ENCODE measurements at places on chromosomes 2 and 18.
A peak's percentile ranks its signal among the peaks of the same experiment; 100 is the strongest.

DNA sequence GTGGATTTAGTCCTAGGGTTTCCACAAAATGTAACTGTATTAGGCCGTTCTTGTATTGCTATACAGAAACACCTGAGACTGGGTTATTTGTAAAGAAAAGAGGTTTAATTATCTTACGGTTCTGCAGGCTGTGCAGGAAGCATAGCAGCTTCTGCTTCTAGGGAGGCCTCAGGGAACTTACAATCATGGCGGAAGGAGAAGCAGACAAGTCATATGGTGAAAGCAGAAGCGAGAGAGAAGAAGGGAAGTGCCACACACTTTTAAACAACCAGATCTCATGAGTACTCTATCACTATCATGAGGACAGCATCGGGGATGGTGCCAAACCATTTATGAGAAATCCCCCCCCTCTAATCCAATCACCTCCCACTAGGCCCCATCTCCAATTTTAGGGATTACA lies 9.5 kb upstream of the CCDC68 start:
- no peak for DNase-seq

GRCh38 chr2:98569197-98569793 lies 39.0 kb downstream of the COA5 start:
- DNase-seq = no peak

DNA sequence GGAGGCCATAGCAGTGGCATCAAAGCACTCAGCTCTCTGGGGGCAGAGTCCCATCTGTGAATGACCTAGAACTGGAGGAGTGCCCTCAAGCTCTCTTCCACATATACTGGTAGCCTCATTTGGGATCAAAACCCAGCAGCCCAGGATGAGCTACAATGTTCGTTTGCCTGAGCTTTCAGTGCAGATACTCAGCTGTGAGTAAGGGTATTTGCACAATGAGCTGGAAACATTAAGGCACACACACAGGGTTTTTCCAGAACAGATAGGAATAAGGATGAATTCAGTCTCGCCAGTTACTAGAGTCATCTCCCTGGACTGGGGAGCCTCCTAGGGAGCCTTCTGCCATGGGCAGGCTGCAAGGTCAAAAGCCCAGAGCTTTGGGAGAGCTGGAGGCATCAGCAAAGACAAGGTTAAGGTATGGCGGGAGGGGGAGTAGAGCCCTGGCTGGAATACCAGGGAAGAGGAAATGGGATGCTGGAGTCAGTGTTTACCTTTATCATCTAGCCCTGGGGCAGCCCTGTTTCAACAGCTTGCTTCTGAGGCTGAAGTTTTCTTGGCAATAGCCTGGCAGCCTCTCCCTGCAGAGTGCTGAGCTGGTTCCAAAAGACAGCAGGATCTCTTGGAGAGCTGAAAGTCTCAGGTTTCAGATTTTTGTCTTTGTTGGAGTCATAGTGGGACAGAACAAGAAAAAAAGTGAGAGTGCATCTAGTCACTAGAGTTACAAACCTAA lies 187.7 kb downstream of the LOXHD1 start:
- no peak for DNase-seq

DNA sequence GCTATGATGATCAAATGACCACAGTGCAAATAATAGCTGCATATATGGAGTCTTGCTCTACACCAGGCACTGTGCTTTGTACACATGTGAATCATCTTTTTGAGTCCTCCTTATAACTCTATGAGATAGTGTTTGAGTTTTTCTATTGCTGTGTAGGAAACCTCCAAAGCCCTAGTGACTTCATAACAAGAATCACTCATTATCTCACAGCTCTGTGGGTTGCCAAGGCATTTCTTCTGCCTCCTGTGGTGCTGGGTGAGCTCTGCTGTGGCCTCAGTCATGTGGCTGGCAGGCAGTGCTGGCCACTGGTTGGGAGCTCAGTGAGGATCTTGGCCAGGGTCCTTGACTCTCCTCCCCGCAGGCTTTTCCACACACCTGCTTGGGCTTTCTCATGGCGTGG lies 153.4 kb downstream of the CAPN13 start:
- no peak for DNase-seq

DNA sequence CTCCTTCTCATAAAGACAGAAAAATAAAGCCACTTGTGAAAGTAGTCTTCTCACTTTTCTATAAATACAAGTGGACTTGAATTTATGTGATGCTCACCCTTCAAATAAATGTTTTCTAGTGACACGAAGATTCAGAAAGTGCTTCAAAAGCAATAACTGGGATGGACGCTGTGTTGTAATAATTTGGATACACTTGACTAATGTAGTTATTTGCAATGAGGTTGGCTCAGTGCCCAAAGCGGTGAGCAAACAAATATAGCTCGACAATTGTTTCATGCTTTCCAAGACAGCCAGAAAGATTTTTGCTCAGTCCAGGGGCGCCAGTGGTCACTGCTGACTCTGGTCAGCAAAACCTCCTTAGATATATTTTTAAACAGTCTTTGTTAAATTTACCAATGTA lies 278.6 kb upstream of the KLHL14 start:
- DNase-seq = no peak

DNA sequence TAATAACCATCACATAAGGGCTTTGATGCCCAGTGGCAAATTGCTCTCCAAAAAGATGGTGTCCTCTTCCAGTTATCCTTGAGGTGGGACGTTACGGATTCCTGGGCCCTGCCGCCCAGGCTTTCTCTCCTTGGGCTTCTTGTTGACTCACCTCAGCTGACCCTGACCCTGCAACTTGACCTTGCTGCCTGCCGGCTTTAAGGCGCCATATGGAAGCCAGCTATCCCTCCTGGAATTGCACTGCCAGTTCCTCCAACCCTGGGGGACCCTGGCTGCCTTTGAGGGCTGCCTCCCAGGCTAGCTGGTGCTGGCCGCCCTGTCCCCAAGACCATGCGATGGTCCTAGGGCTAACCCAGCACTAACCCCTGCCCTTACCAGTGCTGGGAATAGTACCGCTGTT lies 28.3 kb upstream of the B3GNT7 start:
- DNase-seq = no peak

DNA sequence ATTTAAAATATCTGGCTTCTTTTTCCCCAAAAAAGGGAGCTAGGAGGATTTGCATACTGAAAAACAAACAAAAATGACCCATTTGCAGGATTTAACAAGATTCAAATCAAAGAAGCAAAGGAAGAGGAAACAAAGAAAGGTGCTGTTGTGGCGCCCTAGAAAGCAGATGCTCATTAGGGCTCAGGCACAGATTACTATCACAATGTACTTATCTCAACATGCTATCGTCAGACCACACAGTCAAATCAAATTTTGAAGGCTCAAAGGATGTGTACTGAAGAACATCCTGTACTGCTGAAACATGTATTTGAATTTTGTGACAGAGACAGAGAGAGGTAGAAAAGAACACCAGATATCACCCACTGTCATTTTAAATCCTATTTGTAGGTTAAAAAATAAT lies 10.9 kb downstream of the RBMS1 start:
- no peak for DNase-seq

GRCh38 chr2:96913398-96914202 lies 43.7 kb upstream of the SEMA4C start:
- DNase-seq = no peak

DNA sequence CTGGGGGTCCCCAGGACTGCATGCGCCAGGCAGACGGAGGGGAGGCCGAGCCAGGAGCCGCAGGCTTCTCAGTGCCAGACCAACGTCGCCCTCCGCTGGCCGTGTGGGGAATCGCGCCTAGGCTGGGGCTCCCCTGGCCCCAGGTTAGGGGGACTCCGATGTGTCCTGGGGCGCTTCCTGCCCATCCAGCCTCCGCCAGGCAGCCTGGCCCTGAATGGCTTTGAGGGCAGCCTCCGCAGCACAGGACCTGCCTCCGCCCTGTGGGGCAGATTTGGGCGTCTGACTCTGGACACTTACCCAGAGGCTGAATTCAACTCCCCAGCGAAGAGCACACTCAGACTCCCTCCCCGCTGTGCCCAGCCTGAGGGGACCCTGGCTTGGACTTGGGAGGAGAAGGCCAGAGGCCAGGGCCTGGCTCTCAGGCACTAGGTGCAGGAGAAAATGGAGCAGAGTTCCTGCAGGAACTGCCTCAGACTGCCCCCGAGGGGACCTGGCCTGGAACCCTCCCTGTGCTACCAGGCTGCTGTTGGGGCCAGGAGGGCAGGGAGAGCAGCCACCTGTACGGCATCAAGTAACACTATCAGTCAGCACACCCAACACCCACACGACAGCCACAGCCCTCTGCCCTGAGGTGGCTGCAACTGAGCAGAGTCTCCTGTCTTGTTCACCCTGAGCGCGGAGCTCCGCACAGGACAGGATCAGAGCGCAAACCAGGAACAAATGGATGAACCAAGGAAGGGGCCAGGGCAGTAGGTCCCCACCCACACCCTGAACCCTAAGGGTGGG lies 597 bp upstream of the TEKT4 start:
- DNase-seq = no peak

GRCh38 chr2:26080356-26080755 lies 46.5 kb downstream of the RAB10 start:
- DNase-seq = no peak

GRCh38 chr2:212814941-212815340 lies 276.3 kb upstream of the ERBB4 start:
- no peak for DNase-seq

DNA sequence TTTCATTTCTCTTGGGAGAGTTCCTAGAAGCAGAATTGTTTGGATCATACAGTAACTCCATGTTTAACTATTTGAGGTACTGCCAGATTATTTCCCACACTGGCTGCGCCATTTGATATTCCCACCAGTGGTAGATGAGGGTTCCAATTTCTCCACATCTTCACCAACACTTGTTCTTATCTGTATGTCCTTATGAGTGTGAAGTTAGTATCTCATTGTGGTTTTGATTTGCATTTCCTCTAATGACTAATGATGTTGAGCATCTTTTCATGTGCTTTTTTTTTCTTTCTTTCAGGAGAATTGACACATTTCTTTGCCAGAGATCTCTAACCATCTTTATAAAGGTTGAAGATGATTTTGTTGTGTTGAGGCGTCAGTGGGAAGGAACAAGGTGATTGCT lies 4.1 kb upstream of the MGAT5 start:
- DNase-seq = no peak

GRCh38 chr2:239583879-239584859 lies 183.3 kb upstream of the HDAC4 start:
- DNase-seq = no peak

- DNase-seq = no peak
Observed at GRCh38 chr18:6406075-6406909, 8.4 kb downstream of the L3MBTL4 start.

GRCh38 chr2:100178085-100178788 lies 35.8 kb upstream of the AFF3 start:
- peak; percentile 5 for DNase-seq

- DNase-seq = no peak
Observed at GRCh38 chr18:37564711-37565100, 892 bp downstream of the CELF4 start.

- no peak for DNase-seq
Observed at GRCh38 chr2:209870067-209870466, 98.4 kb downstream of the UNC80 start.

- DNase-seq = no peak
Observed at GRCh38 chr2:180463608-180464007, 456.5 kb upstream of the CWC22 start.

- DNase-seq = no peak
Observed at GRCh38 chr2:39696101-39696553, 30.4 kb downstream of the TMEM178A start.

- DNase-seq = no peak
Observed at GRCh38 chr2:165582409-165582808, 112.9 kb downstream of the CSRNP3 start.

- DNase-seq = no peak
Observed at GRCh38 chr2:193824474-193824873, 1629.7 kb upstream of the TMEFF2 start.

- no peak for DNase-seq
Observed at GRCh38 chr2:66437691-66438497, 3.0 kb downstream of the MEIS1 start.

- DNase-seq = no peak
Observed at GRCh38 chr2:204479557-204479956, 65.7 kb upstream of the PARD3B start.

DNA sequence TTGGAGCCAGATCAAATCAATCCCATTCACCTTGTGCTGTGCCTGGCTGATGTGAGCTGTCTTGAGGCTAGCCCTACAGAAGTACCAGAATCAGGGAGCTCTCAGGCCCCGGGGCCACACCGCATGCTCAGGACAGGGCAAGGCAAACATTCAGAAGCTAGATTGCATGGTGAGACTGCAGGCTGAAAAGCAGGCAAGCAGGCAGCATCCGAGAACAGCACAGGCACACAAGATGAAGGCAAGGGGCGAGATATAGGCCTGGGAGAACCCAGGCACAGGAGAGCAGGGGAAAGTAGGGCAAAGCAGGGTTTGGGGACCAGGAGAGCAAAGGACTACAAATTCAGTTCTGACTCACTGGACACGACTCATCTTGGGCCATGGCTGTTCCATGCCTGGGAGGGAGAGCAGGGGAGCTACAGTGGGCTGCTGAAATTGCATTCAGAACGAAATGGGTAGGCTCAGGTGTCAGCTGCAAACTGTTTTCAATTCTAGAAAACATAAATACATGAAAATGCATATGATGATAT lies 59.6 kb downstream of the GALNT14 start:
- no peak for DNase-seq

DNA sequence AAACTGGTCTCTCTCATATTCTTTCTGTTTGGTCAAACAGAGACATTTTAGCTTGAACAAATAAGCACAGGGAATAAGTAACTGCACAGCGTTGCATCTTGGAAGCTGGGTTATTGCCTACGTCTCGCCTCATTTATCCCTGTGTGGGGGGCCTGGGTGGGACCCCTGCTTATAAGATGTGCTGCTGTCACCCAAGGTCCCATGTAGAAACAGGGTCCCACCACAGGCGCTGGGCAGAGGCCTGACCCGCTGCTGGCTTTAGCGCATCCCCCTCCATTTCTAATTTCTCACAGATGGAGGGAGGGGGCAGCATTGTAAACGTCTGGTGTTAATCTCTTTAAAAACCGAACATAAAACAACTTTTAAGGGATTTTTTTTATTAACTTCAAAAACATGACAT lies 207.8 kb downstream of the HDAC4 start:
- no peak for DNase-seq

GRCh38 chr2:231058761-231059550 lies 2.3 kb downstream of the PSMD1 start:
- DNase-seq = no peak

DNA sequence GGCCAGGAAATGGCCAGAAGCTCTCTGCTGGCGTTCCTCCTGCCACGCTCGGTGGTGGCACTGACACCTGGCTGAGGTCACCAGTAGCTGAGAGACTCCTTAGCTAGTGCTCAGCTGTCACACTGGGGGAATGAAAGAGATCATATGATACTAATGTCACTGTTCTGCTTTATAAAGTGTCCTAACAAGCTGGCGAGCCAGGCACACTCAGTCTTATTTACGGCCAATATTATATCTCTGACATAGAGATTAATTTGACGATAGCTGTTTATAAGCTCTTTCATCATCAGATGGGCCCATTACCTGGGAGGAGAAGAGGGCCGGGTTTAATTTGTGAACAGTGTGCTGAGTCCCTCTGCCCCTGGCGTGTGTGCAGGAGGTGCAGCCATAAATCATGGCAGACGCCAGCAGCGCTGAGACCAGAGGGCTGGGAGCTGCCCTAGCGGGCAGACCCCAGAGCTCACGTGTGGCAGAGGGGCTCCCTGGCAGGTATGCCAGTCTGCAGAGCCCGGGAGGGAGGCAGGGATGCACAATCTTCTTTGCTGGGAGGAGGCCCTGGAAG lies 246.5 kb downstream of the HAUS1 start:
- no peak for DNase-seq
